ENCODE measurements at places on chromosomes 12 and 14. TPM values are rescaled to one million over a fixed set of nuclear protein-coding genes. Genes with fewer than 3 reads are reported as not detected.
A peak's percentile ranks its signal among the peaks of the same experiment; 100 is the strongest.

DNA sequence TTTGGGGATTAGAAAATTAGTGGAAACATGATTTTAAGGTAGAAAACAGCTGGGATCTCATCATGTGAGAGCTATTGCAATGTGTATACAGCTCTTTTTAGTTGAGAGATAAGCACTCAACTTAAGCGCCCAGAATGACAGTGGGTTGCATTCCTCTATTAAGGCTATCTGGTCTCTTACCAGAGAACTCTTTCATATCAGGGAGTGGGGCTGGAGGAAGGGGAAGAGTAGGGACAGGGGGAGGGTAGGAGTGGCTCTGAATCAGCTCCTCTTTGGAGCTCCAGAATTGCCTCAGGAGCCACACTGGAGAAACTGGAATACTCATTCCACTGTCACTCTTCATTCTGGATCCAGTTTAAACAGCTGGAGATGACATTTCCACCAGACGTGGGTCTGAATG lies 9.2 kb upstream of the PLEKHG3 start:
- no peaks in the 10 kb centered on the region for H3K27me3 ChIP-seq
- H3K27ac ChIP-seq: no peak overlapping the region
- peaks cover 8% of the 10 kb centered on the region for H3K4me1 ChIP-seq
- H3K4me3 ChIP-seq: no peak overlapping the region
- no peaks in the 10 kb centered on the region for H3K36me3 ChIP-seq

- peak overlapping the region; percentile 18 for H3K27ac ChIP-seq
- H3K27me3 ChIP-seq: no peaks in the 10 kb centered on the region
- H3K36me3 ChIP-seq: no peaks in the 10 kb centered on the region
- H3K4me1 ChIP-seq: peaks cover 6% of the 10 kb centered on the region
Observed at GRCh38 chr12:38713294-38713693, 192.1 kb downstream of the CPNE8 start.

DNA sequence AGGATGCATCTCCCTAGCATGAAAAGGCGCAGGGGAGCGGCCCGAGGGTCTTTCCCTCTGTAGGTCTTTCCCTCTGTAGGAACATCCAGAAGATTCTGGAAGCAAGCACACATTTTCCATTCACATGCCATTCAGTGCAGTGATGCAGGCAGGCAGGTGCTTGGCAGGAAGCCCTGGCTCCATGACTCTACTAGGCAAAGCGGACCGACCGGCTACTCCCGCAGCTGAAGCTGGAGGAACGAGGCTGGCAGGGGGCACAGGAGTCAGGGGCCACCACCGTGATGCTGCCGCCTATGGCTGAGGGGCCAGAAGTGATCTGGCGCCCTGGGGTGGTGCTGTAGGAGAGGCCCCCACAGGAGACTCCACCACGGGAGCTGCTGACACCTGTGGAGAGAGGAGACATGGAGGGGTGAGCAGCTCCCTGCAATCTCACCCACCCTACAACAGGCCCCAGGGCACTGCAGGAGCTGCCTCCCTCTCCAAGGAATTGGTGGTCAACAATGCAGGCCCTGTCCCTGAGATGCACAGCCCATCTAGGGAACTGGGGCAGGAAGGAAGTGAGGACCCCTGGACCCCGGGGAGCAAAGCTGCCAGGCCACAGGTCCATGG lies 6.5 kb downstream of the KRT85 start:
- no peak overlapping the region for H3K4me3 ChIP-seq
- H3K27ac ChIP-seq: no peak overlapping the region
- peaks cover 14% of the 10 kb centered on the region for H3K27me3 ChIP-seq
- H3K36me3 ChIP-seq: no peaks in the 10 kb centered on the region

The ACRBP gene
- 0.30 TPM for total RNA-seq

The PTPRB gene
- total RNA-seq: 0.69 TPM

DNA sequence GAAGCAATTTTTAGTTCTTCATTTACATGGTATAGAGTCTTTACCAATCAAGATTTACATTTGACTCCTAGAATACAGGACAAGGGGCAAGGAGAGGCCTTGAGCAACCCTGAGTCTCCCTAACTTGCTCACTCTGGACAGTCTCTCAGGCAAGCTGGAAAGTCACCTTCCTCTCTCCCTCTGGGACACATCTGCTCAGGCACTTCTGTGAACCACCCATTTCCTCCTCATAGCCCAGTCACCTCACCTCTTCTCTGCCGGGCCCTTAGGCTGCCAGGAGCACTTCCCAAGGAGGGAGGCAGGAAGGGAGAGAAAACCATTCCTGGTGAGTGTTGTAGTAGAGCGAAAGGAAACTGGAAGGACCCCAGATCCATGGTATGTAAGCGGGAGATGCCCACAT lies 202.8 kb downstream of the TTC7B start:
- no peaks in the 10 kb centered on the region for H3K27me3 ChIP-seq
- H3K36me3 ChIP-seq: no peaks in the 10 kb centered on the region
- no peaks in the 10 kb centered on the region for H3K4me1 ChIP-seq
- H3K27ac ChIP-seq: no peak overlapping the region
- H3K4me3 ChIP-seq: no peak overlapping the region

DNA sequence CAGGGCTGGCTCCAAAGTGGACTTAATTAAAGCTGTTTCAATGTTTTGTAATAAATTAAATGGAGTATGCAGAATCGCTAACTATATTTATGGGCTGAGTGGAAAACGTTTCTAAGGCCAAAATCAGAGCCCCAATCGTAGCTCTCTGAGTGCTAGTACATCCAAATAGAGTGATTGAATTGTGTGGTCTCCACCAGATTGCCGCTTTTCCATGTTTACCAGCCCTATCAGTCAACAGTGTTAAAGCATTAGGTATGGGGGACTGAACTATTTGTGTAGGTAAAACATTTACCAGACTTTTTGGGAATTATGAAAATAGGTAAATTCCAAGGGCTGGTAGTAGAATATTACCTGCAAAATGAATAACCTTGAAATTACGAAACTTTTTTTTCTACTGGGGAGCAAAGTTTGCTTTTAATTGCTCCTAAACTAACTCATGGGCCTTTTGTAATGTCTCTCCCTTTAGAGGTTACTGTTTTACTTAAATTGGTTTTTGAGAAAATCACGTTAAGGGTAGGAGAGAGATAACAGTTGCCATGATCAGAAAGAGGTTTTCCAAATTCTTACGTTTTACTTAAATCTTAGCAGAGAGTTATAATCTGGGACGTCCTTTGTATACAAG lies 28.0 kb upstream of the METAP2 start:
- no peak overlapping the region for H3K27ac ChIP-seq
- no peak for DNase-seq
- H3K4me1 ChIP-seq: no peaks in the 10 kb centered on the region
- H3K4me3 ChIP-seq: no peak overlapping the region
- H3K27me3 ChIP-seq: peaks cover 13% of the 10 kb centered on the region
- H3K36me3 ChIP-seq: no peaks in the 10 kb centered on the region

DNA sequence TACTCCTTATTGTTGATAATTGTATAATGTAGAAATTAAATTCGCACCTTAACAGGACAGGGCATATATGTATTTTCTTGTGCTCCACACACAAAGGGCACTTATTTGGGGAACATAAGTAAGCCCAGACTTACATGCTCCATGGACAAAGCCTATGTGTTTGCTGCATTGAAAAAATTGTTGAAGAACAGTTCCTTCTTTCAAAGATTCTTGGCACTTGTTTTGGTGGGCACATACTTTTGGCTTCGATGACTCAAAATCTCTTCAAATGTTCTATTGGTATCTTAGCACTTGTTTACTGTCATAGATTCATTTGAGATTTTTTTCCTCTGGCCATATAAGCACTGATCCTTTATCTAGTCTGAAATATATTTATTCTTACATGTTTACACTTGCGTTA lies 1.4 kb upstream of the MAP4K5 start:
- peaks cover 28% of the 10 kb centered on the region for H3K4me1 ChIP-seq
- no peak overlapping the region for H3K4me3 ChIP-seq
- no peaks in the 10 kb centered on the region for H3K27me3 ChIP-seq
- no peak overlapping the region for H3K27ac ChIP-seq
- peaks cover 12% of the 10 kb centered on the region for H3K36me3 ChIP-seq

The PLEKHD1 gene
- 0.05 TPM for total RNA-seq

DNA sequence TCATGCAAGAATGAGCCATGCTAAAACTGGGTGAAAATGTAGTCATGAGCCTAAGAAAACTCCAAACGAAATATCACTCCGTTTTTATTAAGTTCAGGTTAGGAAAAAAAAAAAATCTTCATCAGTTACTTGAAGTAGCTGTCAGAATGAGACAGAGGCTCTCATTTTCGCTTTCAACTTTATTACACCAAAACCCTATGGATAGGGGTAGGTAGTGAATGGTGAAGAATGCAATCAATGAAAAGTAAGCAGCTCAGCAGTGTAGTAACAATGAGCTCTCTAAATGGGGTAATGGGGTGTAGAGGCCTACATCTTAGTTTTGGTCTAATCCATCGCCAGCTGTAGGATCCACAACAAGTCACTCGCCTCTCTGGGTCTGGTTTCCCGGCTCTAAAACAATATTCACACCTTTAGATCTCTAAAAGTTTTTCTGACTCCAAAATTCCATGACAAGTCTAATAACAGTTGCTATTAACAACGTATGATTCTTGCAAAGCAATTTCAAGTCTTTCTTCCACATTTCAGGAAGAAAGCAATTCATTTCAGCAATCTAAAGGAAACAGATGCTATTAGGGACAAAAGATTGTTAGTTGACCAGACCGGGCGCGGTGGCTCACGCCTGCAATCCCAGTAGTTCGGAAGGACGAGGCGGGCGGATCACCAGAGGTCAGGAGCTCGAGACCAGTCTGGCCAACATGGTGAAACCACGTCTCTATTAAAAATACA lies 1.7 kb downstream of the BTBD7 start:
- H3K27me3 ChIP-seq: no peaks in the 10 kb centered on the region
- peaks cover 13% of the 10 kb centered on the region for H3K36me3 ChIP-seq
- H3K4me1 ChIP-seq: peaks cover 28% of the 10 kb centered on the region
- peak overlapping the region; percentile 92 for H3K4me3 ChIP-seq
- DNase-seq: no peak

DNA sequence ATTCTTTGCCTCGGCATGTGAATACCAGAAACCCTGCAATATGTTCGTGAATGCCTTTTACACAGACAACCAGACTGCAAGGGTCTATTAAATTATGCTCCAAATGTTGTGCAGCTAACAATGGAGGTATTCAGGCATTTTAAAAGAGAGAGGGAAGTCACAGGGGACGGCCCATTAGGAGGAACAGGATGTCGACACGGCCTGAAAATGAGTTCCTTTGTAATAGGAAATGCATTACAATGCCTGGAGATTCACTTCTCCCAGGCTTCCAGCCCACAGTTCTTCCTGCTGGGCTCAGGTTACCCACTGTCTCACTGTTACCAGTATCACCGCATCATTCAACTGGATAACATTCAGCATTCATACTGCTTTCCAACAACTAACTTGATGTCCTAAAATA lies 2.5 kb downstream of the DUSP6 start:
- peaks cover 62% of the 10 kb centered on the region for H3K36me3 ChIP-seq
- H3K27me3 ChIP-seq: no peaks in the 10 kb centered on the region
- peak overlapping the region; percentile 82 for H3K4me3 ChIP-seq
- H3K4me1 ChIP-seq: peaks cover 46% of the 10 kb centered on the region

The ENDOU gene
- total RNA-seq: not detected

DNA sequence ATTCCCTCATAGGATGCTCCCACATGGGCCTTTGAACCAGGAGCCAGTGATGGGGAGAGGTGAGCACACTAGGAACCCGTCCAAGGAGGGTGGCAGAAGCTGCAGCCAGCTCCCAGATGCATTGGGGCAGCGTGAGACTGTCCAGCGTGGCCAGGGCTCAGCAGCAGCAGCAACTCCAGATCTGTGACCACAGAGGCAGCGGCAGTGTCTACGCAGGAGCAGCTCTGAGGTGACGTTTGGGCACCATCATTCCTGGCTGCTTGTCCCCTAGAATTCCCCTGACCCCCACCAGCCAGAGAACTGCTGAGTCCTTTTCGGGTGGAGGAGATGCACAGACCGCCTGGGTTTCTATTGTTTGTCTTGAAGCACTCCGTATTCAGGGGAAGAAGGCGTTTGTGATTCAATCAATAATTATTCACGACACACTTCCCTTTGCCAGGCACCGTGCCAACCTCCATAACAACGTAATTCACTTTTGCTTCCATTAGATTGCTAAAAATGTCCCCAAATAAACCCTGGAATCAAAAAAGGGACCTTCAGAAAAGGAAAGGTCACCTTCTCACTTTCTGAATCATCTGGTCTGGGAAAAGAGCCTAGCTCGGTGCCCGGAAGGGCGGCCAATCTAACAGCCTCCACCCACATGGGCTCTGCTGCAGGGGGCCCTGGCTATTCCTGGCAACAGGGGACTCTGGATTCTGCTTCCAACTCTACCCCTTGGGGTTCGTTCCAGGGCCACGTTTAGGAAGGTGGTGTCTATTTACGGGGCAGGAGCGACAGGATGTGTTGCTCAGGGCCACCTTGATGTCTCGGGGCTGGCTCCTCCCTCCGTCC lies 11.4 kb upstream of the BDKRB2 start:
- H3K27ac ChIP-seq: no peak overlapping the region
- H3K36me3 ChIP-seq: no peaks in the 10 kb centered on the region
- H3K4me3 ChIP-seq: no peak overlapping the region
- H3K27me3 ChIP-seq: no peaks in the 10 kb centered on the region
- DNase-seq: no peak

Measured in MCF 10A (cell line).